HepG2 (cell line): ENCODE measurements at places on chromosomes 6 and 20. TPM values are rescaled to one million over a fixed set of nuclear protein-coding genes. Genes with fewer than 3 reads are reported as not detected.
A peak's percentile ranks its signal among the peaks of the same experiment; 100 is the strongest.

GRCh38 chr20:46284040-46284427 is 24.3 kb downstream of the CDH22 start:
- no peak for DNase-seq

- DNase-seq = no peak
These were observed 24.9 kb upstream of the FUCA2 start for GRCh38 chr6:143536461-143536865.

DNA sequence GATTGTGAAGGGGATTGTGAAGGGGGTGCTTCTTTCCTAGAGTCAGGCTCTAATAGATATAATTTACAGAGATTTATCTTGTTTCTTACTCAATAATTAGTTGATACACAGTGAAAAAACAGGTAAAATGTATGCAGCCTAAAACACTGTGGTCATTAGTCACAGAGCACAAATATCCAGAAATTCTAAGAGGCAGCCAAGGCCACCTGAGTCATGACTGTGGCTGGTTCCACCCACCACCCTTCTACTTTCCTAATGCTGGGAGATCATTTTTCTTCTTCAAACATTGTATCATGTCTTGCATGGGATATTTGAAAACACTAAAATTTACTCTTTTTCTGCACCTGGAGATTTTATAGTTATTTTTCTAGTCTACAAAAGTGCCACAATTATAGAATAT is 181.6 kb downstream of the OTOR start:
- no peak for DNase-seq

- DNase-seq = no peak
These were observed 242.8 kb downstream of the MMUT start for GRCh38 chr6:49220293-49220692.

DNA sequence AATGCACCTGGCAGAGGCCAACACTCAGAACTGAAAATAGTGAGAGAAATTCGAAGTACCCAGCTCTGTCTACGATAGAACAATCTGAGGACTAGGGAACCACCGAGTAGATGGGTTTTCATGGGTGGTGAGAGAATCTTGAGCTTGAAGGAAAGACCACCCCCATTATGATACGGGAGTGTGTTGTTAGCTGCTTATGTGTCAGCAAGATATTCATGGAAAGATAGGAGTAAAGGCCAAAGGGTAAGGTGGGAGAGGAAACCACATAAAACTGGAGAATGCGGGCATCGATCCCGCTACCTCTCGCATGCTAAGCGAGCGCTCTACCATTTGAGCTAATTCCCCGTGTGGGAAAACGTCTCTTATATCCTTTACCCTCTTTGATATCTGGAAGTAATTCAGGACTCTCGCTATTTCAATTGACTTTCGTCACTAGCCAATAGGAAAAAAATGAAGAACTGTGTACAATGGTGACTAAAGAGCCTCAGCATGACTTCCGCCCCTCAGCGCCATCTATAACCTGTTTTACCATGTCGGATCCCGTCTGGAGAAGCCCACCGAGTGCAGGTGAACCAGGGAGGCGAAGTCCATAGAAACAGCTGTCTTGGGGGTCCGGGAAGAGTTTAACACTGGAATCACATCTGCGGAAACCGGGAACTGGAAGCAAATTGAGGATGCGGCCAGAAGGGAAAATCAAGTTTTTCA is 25.0 kb upstream of the ABT1 start:
- DNase-seq = peak; percentile 95

- DNase-seq = no peak
These were observed 14.5 kb downstream of the OR2B2 start for GRCh38 chr6:27897580-27898206.

DNA sequence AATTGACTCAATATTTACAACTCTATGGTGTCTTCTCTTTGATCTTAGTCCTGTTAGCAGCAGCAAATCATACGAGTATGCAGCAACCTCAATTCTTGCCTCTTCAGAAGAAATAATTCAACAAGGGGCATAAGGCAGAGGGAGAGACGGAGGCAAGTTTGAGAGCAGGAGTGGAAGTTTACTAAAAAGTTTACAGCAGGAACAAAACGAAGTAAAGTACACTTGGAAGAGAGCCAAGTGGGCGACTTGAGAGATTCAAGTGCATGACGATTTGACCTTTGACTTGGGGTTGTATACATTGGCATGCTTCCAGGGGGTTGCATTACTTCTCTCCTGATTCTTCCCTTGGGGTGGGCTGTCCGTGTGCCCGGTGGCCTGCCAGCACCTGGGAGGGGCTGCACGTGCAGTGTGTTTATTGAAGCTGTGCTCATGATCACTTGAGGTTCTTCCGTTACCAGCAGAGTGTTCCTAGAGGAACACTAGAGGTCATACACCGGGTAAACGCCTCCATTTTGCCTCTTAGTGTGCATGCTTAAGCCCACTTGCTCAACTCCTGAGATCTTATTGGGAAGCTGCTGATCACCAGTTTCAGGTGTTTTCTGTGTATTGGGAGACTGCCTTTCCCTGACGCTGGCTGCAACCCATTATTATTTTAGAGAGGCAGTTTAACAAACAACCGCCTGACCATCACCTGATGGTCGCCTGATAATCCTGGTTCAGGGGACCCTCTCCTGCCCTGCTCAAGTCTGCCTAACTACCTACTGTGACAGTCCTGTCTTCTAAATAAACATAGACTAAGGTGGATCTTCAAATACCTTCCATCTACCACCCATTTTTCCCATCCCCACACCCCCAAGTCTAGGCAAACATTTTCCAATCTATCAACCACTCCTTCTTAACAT is 172.4 kb upstream of the MYLIP start:
- DNase-seq = peak; percentile 44

GRCh38 chr6:155949256-155949655 is 493.6 kb upstream of the NOX3 start:
- DNase-seq = no peak

- DNase-seq = peak; percentile 48
These were observed 504.4 kb upstream of the NOX3 start for GRCh38 chr6:155959898-155960495.

DNA sequence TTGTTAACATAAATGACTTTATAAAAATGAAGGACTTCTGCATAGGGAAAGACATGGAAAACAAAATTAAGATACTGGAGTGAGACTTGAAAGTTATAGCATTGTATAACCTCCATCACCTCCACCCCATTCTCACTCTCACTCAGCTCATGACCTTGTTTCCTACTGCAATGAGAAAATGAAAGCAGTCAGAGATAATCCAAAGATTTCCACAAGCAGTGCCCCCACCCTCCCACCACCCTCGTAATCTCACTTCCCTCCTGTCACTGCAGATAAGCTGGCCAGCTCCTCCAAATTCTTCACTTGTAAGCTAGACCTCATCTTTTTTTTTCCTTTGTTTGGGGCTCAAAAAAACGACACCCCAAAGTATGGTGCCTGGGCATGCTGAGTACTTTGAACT is 52.9 kb upstream of the PROKR2 start:
- DNase-seq = no peak

DNA sequence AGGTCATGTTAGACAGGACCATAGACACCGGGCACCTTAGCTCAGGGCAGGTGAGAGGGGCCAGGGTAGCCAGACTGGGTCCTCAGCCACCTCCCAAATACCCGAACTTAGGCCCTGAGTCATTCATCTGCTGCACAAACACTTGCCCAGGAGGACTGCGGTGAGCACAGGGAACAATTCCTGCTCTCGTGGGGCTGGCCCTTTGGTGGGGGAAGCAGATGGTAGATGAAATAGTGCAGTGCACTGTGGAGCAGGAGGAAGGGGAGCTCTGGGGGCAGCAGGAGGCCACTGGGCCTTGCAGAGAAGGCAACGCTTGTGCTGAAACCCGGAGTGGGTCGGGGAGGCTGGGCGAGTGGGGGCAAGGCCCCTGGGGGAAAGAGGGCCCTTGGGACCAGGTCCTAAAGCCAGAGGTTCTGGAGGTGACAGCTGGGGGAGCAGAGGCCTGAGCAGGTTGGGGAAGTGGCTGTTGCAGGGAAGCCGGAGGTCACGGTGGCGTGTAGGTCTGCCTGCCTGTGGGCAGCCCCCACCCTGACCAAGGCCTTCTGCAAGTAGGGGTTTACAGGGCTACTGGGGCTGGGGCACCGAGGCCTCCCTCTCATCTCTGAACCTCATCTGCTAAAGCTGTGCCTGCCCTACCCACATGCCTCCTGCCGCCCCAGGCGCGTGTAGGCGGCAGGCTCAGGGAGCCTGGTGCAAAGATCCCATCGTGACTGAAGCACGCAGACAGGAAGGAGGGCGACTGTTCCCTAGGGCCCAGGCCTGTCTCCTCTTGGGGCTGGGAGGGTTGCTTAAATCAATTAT is 4.7 kb upstream of the NPBWR2 start:
- DNase-seq = no peak

DNA sequence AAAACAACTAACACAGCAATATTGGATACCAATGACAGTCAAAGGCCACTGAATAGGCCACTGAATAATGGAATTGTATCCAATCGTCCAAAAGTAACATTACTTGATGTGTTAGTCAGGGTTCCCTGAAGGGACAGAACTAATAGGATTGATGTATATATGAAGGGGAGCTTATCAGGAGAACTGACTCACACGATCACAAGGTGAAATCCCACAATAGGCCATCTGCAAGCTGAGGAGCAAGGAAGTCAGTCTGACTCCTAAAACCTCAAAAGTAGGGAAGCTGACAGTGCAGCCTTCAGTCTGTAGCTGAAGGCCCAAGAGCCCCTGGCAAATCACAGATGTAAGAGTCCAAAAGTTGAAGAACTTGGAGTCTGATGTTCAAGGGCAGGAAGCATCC is 571.4 kb downstream of the PRKN start:
- no peak for DNase-seq

DNA sequence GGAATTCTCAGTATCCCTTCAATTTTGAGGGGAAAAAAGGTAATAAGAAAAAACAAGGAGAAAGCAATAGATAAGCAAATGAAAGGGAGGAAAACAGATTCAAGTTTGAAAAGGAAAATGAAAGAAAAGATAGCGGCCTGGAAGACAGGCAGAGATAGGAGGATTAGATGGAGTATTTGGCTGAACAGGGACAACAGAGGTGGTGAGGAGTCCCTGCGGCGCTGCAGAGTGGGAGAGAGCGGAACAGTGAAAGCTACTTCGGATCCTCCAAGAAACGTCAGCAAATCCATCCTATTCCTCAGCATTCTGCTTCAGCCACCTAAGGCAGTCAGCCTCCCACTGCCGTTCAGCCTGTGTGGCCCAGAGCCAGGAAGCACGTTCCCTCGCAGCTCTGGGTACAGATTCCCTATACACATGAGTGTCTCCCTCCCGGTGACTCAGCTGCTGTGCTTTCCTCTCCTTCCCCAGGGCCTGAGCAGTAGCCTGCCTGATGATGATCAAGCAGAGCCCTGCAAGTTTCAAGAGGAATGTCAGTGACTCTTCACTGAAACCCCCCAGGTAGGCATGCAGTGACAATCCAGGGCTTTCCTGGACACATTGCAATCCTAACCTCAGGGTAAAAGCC is 43.4 kb upstream of the CDYL start:
- DNase-seq = peak; percentile 24

GRCh38 chr6:90790058-90790457 is 203.2 kb upstream of the MAP3K7 start:
- no peak for DNase-seq

- no peak for DNase-seq
These were observed 30.0 kb downstream of the BRPF3 start for GRCh38 chr6:36226438-36227047.

GRCh38 chr6:70797625-70798024 is 129.9 kb downstream of the SMAP1 start:
- no peak for DNase-seq

DNA sequence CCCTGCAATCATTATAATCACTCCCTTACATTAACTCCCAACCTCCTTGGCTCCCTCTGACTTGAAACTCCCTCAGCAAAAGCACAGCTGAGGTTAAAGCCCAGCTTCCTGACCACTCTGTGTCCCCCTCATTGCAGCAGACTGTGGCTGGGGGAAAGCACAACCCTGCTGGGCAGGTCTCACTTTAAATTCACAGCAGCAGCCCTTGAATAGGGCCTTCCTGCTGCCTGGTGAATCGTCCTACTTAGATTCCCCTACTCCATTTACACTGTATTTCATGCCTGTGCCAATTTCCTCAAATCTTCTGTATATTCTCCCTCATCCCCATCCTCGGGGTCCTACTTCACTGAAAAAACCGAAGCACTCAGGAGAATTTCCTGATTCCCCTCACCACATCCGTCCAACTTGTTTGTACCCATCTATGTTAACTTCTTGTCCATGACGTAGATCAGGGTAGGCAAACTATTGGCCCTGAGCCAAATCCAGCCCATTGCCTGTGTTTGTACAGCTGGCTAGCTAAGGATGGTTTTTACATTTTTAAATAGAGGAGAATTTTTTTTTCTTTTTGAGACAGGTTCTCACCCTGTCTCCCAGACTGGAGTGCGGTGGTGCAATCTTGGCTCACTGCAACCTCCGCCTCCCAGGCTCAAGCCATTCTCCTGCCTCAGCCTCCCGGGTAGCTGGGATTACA is 31.5 kb upstream of the GCM1 start:
- no peak for DNase-seq

DNA sequence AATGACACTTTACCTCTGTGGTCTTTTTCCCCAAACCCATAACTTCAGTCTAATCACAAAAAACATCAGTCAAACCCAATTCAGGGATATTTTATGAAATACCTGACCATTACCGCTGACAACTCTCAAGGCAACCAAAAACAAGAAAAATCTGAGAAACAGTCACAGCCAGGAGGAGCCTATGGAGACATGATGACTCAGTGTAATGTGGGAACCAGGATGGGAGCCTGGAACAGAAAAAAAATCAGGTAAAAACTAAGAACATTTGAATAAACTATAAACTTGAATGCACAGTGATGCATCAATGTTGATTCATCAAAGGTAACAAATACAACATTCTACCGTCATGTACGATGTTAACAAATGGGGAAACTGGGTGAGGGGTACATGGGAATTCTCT is 84.1 kb upstream of the TSHZ2 start:
- DNase-seq = no peak

DNA sequence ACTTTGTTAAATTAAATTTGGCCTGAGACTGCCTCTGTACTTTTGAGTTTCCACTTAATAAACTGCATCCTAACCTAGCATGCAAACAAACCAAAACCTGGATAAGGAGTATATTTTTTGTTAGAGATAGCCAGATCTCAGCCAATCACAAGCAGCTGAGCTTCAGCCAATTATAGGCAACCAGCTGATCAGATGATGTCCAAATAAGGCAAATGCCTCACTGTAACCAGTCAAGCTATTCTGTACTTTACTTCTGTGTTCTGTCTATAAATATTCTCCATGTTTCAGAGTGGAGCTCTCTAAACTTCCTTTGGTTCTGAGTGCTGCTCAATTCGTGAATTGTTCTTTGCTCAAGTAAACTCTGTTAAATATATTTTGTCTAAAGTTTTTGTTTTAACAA is 194.6 kb upstream of the RGS17 start:
- DNase-seq = no peak

GRCh38 chr6:139942331-139942730 is 567.9 kb upstream of the CITED2 start:
- DNase-seq = no peak

- DNase-seq = peak; percentile 100
These were observed at the start of gene TOP1 for GRCh38 chr20:41028359-41029149. TSS of gene TOP1 (plus strand) at chr20:41028822. CDS start at chr20:41029068, 246 bp downstream.

The PDE7B gene
- total RNA-seq = not detected in 2 replicates

The TMC2 gene
- total RNA-seq = not detected in 2 replicates

The SOBP gene
- total RNA-seq = 5.0 and 6.9 TPM in 2 replicates

The SYNGAP1 gene
- 0.41 and 0.75 TPM in 2 replicates for total RNA-seq

The IFNGR1 gene
- 48.9 and 82.8 TPM in 2 replicates for total RNA-seq

The FAM135A gene
- total RNA-seq = 26.9 and 32.9 TPM in 2 replicates

The RAET1E gene
- not detected in 2 replicates for total RNA-seq

The CST11 gene
- total RNA-seq = not detected in 2 replicates

The MOG gene
- total RNA-seq = not detected in 2 replicates

The B3GAT2 gene
- 0.02 TPM in 1 of 2 replicates, not detected in the other for total RNA-seq

The SNAI1 gene
- total RNA-seq = 1.3 and 1.4 TPM in 2 replicates
